ENCODE measurements at places on chromosomes 2 and 18.

GRCh38 chr2:192007581-192008228, 160.8 kb upstream of the CAVIN2 start:
- DNase-seq: no peak

DNA sequence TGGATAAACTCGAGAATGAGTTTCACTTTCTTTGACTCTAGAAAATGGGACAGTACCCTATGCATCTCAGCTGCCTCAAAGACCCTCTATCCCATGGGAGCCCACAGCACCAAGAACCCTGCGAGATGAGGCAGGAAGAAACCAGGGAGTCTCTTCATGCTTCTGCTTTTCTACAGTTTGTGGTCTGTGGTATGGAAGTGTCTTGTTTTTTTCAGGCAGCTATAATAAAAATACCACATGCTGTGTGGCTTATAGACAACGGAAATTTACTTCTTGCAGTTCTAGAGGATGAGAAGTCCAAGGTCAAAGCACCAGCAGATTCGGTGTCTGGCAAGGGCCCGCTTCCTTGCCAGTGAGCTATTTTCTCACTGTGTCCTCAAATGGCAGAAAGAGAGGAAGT, 257.9 kb downstream of the SUCLG1 start:
- no peak for DNase-seq

DNA sequence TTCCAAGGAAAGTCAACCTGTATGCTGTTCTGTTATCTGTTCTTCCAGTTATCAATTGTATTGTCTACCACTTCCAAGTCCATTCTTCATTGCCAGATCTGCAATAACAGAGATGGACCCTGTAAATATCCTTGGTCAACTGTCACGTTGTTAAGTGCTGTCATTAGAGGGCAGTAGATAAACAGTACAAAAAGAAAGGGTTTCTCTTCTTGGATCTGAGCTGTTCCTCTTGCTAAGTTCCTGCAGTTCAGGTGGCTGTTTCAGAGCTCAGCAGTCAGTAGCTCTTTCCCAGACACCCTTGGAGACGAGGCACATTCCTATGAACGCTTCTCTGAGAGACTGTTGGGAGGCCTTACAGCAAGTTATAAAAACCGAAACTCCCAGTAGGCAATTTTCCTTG, 957.1 kb upstream of the CHAC2 start:
- no peak for DNase-seq

GRCh38 chr2:128612628-128613027, 294.0 kb upstream of the HS6ST1 start:
- DNase-seq: no peak

DNA sequence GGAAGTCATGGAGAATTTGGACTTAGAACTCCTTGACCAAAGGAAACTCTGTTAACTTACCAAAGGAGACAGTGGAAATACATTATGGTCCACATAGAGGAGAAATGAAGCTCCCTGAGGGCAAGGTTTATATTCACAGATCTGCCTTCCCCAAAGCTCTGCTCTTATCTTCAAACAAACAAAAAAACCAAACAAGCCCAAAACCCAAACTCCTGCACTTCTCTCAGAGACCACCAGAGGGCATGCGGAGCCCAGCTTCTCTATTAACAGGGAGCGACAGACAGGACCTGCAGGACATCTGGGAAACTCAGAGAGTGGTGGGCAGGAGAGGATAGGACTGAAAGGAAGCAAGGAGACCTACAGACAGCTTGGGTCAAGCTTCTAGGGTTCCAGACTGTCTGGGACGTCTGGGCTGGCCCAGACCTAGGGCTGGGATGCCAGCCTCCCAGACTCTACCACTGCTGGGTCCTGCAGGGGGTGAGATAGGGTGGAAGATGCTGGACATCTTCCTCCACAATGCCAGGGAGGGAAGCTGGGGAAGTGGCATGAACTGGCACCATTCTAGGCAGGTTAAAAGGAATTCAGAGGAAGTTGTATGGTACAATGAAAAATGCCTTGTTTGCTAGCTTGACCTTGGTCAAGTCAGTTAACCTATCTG, 4.0 kb upstream of the WNT10A start:
- DNase-seq: peak; percentile 67

DNA sequence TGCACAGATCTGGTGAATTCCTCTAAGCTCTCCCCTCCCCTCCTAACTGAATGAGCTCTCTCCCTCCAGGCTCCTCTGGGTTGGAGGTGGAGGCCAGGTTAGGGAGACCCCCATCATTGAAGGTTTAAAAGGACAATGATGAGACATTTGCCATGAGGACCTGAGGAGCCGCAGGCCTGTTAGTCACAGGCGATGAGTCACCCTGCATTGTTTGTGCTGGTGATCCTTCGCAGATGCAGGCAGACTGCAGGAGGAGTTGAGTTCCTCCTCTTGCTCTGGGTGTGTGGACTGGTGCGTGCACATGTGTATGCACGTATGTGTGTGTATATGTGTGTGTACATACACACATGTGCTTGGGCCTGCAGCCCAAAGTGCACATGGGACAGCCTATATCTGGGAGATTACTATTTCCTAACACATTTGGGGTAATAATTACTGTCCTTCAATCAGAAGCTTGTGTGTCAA, 42.0 kb downstream of the MCFD2 start:
- DNase-seq: peak; percentile 87

GRCh38 chr2:162123806-162124758, 28.0 kb downstream of the GCG start:
- DNase-seq: no peak

- DNase-seq: no peak
Measured at GRCh38 chr2:121617042-121617599, 32.1 kb downstream of the CLASP1 start.

DNA sequence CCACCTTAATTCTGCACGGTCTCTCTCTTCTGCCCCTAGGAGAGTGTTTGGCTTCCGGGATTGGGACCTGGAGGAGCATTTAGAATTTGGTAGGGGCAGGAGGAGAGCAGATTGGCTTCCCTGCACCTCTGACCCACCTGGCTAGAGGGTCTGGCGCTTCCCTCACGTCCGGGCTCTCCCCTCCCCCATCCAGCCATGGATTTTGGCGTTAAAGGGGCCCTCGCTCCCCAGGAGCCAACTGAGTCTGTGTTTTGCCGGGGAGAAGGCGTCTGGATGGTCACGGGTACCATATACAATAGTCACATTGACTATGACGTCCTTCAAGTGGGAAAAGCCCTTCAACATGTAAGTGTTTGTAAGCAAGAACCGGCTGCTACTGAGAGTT, 6.6 kb downstream of the HOXD3 start:
- no peak for DNase-seq

DNA sequence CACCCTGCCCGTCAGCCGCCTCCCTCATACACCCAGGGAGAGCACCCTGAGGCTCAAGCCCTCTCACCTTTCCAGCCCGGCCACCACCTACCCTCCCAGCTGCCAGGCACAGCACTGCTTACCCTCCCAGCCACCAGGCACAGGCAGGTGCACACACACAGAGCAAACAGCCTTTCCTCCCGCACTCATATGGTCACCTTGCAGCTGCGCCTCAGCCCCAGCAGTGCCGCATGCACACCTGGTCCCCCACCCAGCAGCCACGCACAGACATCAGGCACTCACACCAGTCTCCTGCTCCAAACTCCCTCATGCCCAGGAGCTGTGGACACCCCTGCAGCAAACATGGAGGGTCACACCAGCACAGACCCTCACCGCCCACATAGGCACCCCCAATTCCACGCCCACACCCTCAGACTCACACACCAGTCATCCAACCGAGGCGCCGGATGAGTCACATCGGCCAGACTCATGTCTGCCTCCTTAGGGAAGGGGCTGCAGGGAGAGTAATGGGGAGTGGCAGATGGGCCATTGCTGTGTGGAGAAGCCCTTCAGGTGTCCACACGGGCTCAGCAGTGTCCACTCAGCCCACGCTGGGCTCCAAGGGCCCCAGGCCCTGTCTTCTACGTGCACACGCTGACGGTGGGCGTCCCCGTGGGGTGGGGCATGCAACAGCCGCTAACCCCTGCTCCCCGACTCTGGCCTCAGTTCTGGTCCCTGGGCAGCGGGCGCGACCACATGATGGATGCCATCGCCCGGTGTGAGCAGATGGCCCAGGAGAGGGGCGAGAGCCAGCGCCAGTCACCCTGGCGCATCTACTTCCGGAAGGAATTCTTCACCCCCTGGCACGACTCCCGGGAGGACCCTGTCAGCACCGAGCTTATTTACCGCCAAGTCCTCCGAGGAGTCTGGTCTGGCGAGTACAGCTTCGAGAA, 22.3 kb upstream of the GPR17 start:
- DNase-seq: no peak

- no peak for DNase-seq
Measured at GRCh38 chr2:40397765-40398164, 54.1 kb downstream of the SLC8A1 start.

DNA sequence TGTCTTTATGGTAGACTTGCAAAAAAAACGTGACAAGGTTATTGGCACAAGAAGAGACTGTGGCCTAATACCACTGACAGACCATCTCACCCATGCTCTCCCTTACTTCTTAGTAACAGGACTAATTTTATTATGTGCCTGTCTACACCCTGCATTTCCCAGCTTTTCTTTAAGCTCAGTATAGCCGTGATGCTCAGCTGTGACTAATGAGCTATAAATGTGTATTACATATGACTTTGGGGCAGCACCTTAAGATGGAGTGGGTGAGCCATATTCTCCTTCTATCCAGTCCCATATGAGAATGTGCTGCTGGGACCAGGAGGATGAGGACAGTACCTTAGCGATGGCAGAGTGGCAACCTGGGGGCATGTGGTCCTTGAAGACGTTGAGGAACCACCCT, 293.5 kb downstream of the RNF144A start:
- no peak for DNase-seq

- DNase-seq: no peak
Measured at GRCh38 chr2:208062113-208062512, 36.8 kb upstream of the PLEKHM3 start.

DNA sequence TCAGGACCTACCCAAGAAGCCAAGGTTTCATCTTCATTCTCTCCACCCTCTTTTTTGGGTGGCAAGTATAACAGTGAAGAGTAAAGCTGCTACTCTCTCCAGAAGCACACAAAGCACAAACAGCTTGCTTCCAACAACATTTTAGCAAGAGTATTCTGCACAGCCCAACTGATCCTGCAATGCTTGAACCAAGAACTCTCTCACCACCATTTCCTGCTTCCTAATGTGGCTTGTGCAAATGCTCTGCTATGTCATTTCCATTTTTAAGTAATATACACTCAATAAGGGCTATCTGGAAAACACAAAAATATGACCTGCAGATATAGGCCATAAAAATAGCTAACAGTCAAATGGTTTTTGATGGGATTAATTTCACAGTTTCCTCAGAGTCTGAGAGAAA, 24.1 kb upstream of the IHH start:
- no peak for DNase-seq

GRCh38 chr2:148259674-148260073, 238.8 kb downstream of the MBD5 start:
- no peak for DNase-seq

DNA sequence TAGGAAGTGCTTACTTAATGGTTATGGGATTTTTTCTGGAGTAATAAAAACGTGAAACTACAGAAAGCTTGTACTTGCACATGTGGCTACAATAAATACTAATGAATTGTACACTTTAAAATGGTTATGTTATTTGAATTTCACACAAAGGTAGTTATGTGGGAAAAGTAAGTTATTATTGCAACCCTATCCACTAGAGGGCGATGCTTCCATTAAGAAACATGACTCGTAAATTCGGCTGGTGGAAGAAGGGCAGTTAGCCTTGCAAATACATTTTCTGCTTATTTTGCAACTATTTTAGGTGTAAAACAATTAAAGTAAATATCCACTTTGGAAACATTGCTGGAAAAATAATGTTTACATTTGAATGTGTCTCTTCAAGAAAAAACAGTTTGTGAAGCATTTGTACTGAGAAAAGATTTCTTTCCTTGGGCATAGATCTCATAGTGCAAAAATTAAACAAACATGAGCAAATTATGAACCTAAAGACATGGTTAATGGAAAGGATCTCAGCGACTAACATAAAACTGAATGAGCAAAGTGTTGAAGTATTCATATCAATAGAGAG, 68.1 kb upstream of the CSRNP3 start:
- peak; percentile 26 for DNase-seq

GRCh38 chr2:208643145-208643544, 236.6 kb downstream of the PTH2R start:
- DNase-seq: no peak

- DNase-seq: no peak
Measured at GRCh38 chr2:79432731-79433146, 80.1 kb upstream of the CTNNA2 start.
